Islet precursor cell (in vitro differentiated cells): ENCODE measurements at places on chromosomes 3 and 15.
A peak's percentile ranks its signal among the peaks of the same experiment; 100 is the strongest.

DNA sequence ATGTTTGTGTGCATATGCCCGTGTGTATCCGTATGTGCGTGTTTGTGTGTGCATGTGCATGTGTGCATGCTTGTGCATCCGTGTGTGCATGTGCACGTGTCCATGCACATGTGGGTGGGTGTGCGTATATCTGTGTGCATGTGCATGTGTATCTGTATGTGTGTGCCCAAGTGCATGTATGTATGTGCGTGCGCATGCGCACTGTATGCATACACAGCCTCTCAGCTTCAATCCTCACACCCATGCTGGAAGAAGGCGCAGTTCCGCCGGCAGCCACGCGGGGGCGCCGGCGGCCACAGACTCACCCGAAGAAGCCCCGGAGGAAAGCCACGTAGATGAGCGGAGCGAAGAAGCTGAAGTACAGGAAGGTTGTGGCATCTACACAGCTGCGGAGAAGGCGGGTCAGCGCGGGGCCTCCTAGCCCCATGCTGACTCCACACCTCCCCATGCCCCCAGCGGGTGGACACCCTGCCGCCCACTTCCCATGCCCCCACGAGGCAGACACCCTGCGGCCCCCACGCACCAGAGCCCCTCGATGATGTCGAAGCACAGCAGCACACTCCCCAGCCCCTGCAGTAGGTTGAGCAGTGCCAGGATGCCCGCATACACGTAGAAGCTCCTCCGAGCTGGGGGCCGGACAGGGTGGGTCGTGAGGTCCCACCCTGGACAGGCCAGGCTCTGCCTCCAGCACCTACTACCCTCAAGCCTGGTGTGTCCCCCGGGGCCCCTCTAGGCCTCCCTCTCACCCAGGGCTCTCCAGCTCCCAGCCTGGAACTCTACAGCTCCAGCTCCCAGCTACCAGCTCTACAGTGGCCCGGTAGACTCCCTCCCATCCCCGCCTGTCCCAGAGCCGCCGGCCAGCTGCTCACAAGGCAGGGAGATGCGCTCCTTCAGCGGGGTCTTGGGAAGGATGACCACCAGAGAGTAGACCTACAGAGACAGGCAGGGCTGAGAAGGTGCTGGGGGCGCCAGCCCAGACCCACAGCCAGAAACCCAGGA is 15.4 kb downstream of the TPRA1 start:
- peak; percentile 94 for DNase-seq

- no peak for DNase-seq
These were observed 5.9 kb downstream of the ARHGEF3 start for GRCh38 chr3:56795829-56796185.

DNA sequence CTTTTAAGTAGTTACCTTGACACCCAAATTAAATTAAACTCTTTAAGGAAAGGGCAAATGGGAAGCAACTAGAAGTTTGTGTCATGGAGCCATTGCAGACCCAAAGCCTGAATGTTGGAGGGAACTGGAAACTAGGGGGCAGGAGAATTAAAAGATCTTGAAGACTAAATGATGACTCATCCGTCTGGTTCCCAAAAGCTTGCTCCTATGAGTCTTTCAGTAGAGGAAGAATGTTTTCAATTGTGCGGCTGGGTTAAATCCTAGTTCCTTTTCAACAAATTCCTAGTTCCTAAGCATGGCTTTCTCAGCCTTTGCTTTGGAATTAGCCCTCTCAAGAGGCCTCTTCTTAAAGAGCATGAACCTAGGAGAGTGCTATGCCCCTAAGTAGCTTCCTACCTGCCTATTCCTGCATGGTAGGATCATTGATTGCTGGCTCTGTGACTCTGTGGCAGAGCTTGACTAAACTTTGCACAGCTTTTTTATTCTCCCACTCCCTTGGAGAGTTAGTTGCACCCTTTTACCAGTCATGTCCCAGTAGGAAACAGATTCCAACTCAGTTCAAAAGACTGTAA is 17.7 kb downstream of the CLEC3B start:
- DNase-seq, result no peak

- DNase-seq, result peak; percentile 75
These were observed 61.6 kb downstream of the RAB7A start for GRCh38 chr3:128787256-128788253.

- no peak for DNase-seq
These were observed 6.6 kb upstream of the ATP10A start for GRCh38 chr15:25869701-25870100.

DNA sequence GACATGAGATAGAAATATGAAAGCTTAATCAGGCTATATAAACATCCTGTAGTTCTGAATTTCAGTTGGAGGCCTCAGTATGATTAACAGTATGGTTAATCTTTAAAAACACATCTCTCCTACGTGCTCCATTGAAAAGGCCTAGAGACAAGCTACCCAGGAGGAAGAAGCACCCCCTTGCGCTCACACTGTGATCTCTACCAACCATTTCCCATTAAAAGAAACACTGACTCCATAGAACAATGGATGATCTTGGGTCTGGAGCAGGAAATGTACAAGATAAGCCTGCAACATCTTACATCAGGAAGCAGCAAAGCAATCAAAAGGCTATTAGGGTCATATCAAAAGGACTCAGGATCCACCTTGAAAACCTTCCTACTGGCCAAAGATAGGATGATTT is 3.4 kb upstream of the EOGT start:
- no peak for DNase-seq

DNA sequence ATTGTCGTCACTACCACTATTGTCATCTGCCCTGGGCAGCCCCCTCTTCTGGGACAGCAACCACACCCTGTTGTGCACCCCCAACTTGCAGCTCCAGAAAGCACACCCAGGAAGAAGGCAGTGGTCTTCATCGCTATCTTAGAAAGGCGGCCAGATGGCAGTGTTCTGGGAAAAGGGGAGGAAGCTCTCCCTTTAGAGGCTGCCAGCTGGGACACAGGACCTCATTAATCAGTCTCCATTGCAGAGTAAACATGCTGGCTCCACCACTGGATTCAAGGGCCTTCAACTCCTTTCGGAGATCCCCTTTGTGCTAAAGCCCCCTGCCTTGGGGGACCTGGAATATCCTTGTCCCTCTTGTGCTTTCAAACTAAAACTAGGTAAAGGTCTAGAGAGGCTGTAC is 199.3 kb upstream of the LINGO1 start:
- DNase-seq, result no peak

- no peak for DNase-seq
These were observed 42.7 kb upstream of the SYNM start for GRCh38 chr15:99062226-99062625.

DNA sequence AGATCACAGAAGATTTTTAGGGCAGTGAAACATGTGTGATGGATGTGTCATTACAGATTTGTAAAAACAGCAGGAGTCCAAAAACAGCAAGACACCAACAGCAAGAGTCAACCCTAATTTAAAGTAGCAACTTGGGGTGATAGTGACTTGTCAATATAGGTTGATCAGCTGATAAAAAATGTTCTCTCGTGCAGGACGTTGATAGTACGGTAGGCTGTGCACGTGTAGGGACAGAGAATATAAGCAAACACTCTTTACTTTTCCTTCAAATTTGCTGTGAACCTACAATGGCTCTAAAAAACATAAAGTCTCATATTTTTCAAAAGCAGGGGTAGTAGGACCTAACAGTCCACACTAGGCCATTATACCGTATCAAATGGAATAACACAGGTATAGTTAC is 120.8 kb downstream of the STAG1 start:
- DNase-seq, result no peak

DNA sequence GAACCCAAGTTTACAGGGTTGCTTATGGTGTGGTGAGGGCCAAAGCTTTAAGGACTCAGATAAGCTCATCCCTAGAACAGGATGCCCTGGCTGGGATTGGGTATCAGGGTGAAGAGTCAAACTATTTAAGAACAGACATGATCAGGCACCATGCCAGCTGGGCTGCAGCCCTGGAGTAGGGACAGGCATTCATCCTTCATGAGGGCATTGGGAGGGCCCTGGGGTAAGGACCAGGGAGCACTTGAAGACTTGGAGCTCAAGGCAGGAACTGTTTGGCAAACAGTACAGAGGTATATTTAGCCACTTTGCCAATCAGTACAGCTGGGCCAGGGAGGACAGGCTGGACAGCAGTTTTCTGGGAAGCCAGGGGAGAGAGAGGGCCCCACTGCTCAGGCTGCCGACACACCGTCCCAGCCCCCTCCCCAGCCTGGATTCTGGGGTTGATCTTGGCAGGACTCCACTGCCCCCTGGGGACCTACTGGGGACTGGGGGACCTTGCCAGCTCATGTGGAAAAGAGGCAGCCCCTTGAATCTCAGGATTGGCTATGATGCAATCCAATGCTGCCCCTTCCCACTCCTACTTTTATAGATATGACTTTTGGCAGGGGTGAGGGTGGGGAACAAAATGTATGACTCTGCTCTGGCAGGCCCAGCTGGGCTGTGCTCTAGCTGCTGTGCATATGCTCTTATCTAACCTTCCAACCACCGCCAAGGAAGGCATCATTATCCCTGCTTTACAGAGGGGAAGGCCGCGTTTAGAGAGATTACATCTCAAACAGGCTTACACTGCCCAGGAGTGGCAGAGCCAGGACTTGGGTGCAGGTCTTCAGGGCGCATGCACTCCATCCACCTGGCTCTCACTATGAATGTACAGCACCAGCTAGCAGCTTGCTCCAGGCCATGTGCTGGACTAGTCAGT is 2.3 kb downstream of the PLA2G4E start:
- no peak for DNase-seq

GRCh38 chr3:190038050-190038933 is 82.4 kb downstream of the P3H2 start:
- peak; percentile 84 for DNase-seq

DNA sequence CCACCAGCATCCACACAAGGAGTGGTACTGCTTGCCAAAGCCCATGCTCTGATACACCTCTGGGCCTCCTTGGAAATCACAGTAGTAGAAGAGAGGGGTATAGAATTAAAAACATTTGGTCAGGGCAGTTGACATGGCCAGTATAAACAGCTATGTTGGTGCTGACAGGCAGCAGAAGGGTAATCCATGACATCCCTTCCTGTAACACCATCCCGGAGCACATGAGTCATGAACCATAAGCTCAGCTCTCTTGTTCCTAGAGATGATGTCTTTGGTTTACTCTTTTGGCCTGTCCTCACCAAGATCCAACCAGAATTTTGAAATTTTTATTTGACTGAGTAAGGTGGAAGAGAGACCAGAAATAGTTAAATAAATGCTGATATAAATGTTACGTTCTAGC is 132.6 kb upstream of the CTDSPL start:
- no peak for DNase-seq

- DNase-seq, result no peak
These were observed 3.2 kb downstream of the HTR3E start for GRCh38 chr3:184099806-184100686.

GRCh38 chr3:12991481-12991837 is 81.8 kb downstream of the IQSEC1 start:
- no peak for DNase-seq

DNA sequence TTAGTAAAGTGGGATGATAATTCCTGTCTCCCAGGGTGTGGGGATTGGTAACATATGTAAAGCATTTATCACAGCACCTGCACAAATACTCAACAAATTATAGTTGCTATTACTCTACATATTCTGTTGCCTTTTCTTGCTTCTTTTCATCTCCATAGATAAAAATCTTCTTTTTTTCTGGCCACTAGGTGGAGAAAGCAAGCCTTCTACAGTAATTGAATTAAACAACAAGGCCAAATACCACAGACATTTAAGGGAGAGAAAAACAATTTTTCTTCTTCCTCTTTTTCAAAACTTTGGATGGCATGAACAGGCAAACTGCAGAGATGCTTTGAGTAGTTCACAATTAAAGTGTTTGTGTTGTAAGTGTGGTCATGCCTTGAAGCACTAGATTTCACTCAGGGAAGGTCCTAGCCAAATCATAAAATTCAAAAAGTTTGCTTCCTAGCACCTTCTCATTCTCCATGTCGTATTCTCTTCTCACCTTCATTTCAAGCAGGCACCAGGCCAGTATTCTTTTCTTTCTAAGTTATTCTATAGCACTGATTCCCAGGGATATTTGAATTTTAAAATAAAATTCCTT is 493.4 kb upstream of the TGFBR2 start:
- DNase-seq, result no peak

DNA sequence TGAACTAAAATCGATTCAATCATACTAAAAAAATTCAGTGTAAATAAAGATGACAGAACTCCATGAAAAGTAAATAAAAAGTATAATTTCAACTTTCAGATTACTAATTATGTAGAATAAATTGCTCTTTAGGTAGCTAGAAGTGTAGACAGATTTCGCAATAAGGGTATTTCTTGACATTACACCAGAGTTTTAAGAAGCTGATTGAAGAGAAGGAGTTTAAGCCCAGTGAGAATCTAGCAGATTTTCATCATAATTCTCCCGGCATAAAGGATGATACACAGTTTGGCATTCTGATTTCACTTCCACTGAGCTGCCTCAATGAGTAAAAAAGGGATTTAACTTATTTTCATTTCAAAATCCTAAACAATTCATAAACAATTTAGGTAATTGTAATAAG is 259.2 kb downstream of the NEK10 start:
- no peak for DNase-seq

GRCh38 chr3:197317250-197317963 is 19.0 kb upstream of the DLG1 start:
- peak; percentile 81 for DNase-seq

DNA sequence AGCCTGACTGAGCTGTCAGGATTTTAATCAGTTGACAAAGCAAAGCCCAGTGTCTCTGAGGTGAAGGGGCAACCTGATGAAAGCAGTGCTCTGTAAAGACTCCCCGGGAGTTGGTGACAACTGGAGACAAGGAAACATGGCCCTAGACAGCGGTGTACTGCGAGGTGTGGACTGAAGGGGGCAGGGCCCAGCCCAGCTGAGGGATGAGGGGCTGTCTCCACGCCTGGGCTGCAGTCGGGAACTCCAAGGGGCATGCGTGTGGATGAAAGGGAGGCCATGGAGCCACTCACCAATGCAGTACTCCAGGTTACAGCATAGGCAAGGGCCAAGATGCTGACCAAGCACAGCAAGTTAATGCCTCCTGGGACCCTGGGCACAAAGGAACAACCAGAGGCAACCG is 45.1 kb downstream of the SCAP start:
- DNase-seq, result peak; percentile 18

DNA sequence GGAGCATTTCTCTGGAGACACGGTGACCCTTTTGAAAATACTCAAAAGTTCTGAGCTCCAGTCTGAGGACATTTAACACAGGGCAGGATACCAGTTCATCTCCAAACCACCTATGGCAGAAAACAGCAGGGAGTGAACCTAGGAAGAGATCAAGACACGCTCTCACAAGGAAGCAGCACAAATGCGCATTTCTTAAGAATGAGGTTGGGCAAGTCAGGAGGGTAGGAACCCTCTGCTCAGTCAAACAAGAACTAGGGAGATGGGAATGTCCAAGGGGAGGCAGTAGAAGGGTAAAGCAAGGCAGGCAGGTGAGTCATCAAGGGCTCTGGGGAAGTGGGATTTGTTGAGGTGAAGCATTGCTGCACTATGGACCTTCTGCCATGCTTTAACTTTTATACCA is 60.3 kb upstream of the PSMD6 start:
- DNase-seq, result no peak
